ENCODE measurements at places on chromosomes 12 and 14.

DNA sequence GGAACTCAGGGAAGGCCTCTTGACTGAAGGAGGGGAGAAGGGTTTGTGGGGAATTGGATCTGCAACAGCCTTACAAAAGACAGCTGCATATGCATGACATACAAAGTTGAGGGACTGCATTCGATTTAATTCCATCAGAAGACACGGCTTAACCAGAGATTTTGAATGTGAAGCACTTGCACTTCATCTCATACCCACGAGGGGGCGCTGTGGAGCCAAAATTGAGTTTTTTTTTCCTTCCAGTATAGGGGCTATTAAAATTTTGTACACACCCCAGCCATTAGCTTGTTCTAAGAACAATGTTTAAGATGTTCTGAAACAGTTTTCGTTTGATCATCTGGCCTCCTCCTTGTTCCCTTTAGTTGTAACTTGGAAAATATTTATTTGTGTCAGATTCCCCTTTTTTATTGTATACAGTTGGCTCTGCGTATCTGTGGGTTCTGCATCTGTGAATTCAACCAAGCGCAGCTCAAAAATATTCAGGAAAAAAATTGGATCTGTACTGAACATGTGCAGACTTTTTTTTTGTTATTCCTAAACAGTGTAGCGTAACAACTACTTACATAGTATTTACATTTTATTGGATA lies 1.6 kb downstream of the SUDS3 start:
- peak; percentile 83 for DNase-seq

GRCh38 chr14:89848165-89848564 lies 106.4 kb downstream of the EFCAB11 start:
- no peak for DNase-seq

- no peak for DNase-seq
Measured at GRCh38 chr12:45203767-45204166, 12.1 kb upstream of the ANO6 start.

GRCh38 chr12:37546901-37547475 lies 769.6 kb upstream of the ALG10B start:
- no peak for DNase-seq

DNA sequence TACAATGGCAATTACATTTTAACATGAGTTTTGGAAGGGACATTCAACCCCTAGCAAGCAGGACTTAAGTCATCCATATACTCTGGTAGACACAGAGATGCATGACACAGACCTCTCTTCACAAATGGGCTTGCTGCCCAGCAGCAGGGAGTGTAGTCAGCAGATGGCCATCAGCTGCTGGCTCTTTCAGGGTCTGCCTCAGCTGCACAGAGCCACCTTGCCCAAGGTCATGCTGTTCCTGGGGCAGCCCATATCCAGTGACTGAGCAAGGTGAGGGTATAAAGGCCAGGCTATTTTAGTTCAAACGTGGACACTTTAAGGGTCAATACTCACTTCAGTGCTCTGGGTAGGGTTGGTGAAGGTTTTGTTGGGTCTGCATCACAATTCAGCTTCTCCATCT lies 58.3 kb upstream of the JDP2 start:
- no peak for DNase-seq

All from CD4-positive, alpha-beta T cell treated with Interleukin-4 for 1 hour (primary cell).